Left ventricle myocardium inferior (tissue), 1 donor: ENCODE measurements at places on chromosomes 16 and 17.

GRCh38 chr16:52680993-52681392 is 134.1 kb upstream of the TOX3 start:
- H3K27ac ChIP-seq: no peak overlapping the region
- no peaks in the 10 kb centered on the region for H3K36me3 ChIP-seq
- H3K27me3 ChIP-seq: peaks cover 2% of the 10 kb centered on the region
- no peak overlapping the region for H3K4me3 ChIP-seq
- DNase-seq: no peak

DNA sequence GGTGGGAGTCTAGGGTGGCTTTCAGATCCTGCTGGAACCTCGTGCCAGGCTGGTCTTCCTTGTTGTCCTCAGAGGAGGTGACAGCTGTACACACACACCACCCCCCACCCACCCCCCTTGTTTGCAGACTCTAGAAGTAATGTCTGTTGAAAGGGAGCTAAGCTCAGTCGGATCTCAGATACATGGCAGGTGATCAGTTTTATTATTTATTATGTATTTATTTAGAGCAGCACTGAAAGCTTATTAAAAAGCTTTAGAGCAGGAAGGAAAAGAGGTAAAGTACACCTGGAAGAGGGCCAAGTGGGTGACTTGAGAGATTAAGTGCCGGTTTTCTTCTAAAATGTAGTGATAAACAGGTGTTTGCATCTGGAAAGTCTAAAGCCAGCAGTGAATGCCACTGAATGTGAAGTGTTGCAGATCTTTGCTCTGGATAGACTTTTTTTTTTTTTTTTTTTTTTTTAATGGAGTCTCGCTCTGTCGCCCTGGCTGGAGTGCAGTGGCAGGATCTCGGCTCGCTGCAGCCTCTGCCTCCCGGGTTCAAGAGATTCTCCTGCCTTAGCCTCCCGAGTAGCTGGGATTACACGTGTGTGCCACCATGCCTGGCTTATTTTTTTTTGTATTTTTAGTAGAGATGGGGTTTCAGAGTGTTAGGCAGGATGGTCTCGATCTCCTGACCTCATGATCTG is 40.2 kb downstream of the FOXK2 start:
- peaks cover 60% of the 10 kb centered on the region for H3K4me1 ChIP-seq
- no peak overlapping the region for H3K27ac ChIP-seq
- H3K36me3 ChIP-seq: peaks cover 2% of the 10 kb centered on the region
- no peak for DNase-seq
- no peaks in the 10 kb centered on the region for H3K27me3 ChIP-seq

GRCh38 chr16:85210423-85211169 is 98.3 kb upstream of the CIBAR2 start:
- H3K36me3 ChIP-seq: no peaks in the 10 kb centered on the region
- no peak for DNase-seq
- peaks cover 82% of the 10 kb centered on the region for H3K4me1 ChIP-seq
- H3K4me3 ChIP-seq: no peak overlapping the region
- H3K27ac ChIP-seq: no peak overlapping the region
- no peaks in the 10 kb centered on the region for H3K27me3 ChIP-seq

DNA sequence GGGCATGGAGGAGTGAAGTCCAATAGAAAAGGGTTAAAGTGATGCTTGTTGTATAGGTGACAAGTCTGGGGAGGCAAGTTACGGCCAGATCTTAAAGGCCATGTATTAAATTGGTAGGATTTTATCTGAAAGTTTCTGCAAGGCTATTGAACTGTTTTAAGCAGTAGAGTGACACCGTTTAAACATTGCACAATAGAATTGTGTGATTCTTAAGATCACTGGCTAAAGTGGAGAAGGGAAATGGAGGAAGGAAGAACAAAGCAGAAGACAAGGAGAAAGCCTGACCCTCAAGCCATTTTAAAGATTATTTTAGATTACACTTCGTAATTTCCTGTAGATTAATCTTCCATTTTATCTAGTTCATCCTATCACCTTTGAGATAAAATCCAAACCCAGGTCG is 5.6 kb upstream of the MPHOSPH6 start:
- DNase-seq: no peak
- no peak overlapping the region for H3K4me3 ChIP-seq
- H3K36me3 ChIP-seq: no peaks in the 10 kb centered on the region
- peaks cover 51% of the 10 kb centered on the region for H3K27me3 ChIP-seq

DNA sequence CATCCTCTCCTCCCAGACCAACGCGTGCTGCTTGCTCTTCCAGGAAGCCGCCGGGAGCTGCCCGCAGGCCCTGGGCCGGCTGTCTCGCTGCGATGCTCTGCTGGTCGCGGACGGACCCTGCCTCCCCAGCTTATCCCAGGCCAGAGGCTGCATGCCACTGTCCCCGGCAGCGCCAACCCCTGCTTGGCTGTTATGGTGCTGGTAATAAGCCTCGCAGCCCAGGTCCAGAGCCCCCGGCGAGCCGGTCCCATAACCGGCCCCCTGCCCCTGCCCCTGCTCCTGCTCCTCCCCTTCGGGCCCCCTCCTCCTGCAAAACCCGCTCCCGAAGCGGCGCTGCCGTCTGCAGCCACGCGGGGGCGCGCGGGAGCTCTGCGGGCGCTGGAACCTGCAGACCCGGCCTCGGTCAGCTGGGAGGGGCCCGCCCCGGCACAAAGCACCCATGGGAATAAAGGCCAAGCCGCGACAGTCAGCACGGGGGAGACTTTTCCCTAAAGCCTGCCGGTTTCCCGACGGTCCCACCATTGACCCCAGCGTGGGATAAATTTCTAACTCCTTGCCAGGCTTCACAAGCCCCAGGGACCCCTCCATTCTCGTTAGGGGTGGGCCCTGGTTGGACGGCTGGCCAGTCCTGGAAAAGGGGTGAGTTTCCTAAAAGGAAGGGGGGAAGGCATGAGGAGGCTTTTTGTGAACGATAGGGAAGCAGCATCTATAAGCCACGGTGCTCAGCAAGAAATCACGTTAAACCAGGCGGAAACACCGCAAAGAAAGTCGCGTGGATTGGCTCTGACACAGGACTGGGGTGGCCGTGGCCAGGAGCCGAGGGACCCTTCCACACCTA is 11.2 kb downstream of the ENPP7 start:
- no peak overlapping the region for H3K27ac ChIP-seq
- no peaks in the 10 kb centered on the region for H3K36me3 ChIP-seq
- H3K27me3 ChIP-seq: peaks cover 85% of the 10 kb centered on the region
- H3K4me3 ChIP-seq: peak overlapping the region; percentile 43
- H3K4me1 ChIP-seq: peaks cover 17% of the 10 kb centered on the region

GRCh38 chr16:25079637-25080378 is 31.7 kb upstream of the LCMT1 start:
- no peaks in the 10 kb centered on the region for H3K36me3 ChIP-seq
- H3K4me1 ChIP-seq: no peaks in the 10 kb centered on the region
- no peak overlapping the region for H3K27ac ChIP-seq
- no peak for DNase-seq

DNA sequence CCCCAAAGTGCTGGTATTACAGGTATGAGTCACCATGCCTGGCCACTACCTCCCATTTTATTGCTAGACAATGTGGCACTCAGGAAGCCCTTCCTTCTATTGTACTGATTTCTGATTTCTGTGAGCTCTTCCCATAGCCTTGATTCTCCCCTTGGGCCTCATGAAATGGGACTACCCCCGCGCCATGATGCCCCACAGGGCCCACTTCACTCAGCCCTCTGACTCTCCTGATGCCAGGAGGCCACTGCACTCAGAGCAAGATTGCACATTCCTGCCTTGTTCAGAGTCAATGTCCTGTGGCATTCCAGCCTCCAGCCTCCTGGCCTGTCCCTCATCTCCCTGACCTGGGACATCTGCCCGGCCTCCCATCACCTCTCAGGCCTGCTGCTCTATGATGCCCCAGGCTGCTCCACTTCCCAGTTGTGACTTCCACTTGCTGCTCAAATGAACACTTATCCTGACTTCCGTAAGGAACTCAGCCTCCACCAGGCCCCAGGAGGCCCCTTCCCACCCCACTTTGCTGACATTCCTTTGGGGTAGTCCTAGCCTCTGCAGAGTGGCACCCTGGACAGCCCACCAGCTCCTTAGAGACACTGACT is 66.6 kb upstream of the KSR1 start:
- no peaks in the 10 kb centered on the region for H3K27me3 ChIP-seq
- no peak overlapping the region for H3K4me3 ChIP-seq
- DNase-seq: no peak
- H3K27ac ChIP-seq: no peak overlapping the region

GRCh38 chr17:32443827-32444300 is 446 bp upstream of the PSMD11 start:
- H3K4me3 ChIP-seq: peak overlapping the region; percentile 99
- no peaks in the 10 kb centered on the region for H3K27me3 ChIP-seq
- H3K36me3 ChIP-seq: peaks cover 22% of the 10 kb centered on the region
- H3K27ac ChIP-seq: no peak overlapping the region
